Non-pigmented ciliary epithelial cell (primary cell): ENCODE measurements at places on chromosomes 6 and 20.

- DNase-seq = no peak
Measured at GRCh38 chr6:25450469-25451198, 171.5 kb downstream of the CARMIL1 start.

- DNase-seq = no peak
Measured at GRCh38 chr6:20574355-20574754, 40.1 kb downstream of the CDKAL1 start.

- DNase-seq = no peak
Measured at GRCh38 chr6:166933396-166933795, 23.0 kb downstream of the RNASET2 start.

GRCh38 chr6:136890986-136891385, 31.1 kb upstream of the SLC35D3 start:
- DNase-seq = no peak

GRCh38 chr6:129104131-129104530, 221.2 kb downstream of the LAMA2 start:
- DNase-seq = peak; percentile 22

GRCh38 chr6:66068033-66068432, 361.0 kb upstream of the EYS start:
- no peak for DNase-seq

- DNase-seq = no peak
Measured at GRCh38 chr6:52253494-52253893, 9.2 kb upstream of the IL17F start.

GRCh38 chr6:14811775-14812428, 434.0 kb upstream of the JARID2 start:
- DNase-seq = peak; percentile 62

GRCh38 chr20:23091721-23092383, 5.7 kb upstream of the CD93 start:
- DNase-seq = no peak

DNA sequence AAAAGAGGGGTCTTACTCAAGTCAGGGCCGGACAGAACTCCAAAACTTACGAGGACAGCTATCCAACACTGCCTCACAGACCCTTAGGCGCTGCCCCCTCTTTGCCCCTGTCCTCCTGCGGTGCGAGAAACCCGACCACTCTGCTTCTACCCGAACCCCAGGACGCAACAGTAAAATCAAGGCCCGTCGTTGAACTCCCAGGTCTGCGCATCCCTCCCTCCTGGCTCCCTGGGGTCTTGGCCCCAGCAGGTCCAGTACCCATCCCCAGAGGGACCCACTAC, 6.4 kb downstream of the OLIG3 start:
- DNase-seq = no peak

DNA sequence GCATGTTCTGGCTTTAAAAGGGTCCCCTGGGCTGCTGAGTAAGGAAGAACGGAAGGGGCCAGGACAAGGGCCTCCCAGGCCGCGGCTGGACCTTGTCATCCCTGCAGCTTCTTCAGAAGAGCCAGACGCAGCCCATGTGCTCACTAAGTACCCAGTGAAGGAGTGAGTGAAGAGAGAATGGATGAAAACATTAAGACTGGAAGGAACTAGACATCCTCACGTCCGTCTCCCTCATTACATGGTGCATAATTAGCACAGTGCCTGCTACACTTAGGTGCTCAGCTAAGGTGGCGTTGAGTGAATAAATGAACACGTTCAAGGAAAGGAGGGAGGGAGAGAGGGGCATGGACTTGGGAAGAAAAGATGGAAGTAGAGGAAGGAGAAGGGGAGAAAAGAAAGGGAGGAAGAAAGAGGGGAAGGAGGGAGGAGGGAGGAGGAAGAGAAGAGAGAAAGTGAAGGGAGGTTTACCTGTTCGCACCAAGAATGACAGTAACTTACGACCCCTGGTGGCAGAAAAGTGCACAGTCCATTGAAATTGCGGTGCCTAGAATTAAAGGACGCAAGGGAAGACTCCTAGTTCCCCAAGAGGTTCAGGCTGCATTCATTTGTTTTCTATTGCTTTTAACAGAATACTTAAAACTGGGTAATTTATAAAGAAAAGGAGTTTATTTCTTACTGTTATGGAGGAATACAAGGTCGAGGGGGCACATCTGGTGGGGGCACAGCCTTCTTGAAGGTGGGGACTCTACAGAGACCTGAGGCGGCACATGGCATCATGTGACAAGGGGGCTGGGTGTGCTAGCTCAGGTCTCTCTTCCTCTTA, 8.0 kb downstream of the TP53RK start:
- no peak for DNase-seq

- no peak for DNase-seq
Measured at GRCh38 chr6:41352907-41353306, 17.5 kb downstream of the NCR2 start.

DNA sequence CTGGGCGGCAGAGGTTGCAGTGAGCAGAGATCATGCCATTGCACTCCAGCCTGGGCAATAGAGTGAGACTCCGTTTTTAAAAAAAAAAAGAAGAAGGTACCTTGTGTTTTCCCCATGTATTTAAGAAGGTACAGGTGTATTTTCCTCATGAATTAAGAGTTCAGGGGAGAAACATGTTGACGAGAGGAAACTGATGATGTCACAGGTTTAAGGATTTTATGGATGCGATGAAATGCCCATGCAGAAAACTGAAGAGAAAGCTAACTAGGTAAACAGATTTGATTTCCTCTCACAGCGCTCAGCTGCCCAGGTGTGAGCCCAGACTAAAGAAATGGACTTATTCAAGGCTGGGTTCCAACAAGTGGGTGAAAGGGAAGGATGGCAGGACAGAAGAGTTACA, 38.4 kb upstream of the SOX4 start:
- DNase-seq = no peak

- no peak for DNase-seq
Measured at GRCh38 chr6:87700397-87701343, 1.4 kb downstream of the AKIRIN2 start.

- peak; percentile 93 for DNase-seq
Measured at GRCh38 chr6:33771146-33772081, 17.5 kb downstream of the LEMD2 start.

DNA sequence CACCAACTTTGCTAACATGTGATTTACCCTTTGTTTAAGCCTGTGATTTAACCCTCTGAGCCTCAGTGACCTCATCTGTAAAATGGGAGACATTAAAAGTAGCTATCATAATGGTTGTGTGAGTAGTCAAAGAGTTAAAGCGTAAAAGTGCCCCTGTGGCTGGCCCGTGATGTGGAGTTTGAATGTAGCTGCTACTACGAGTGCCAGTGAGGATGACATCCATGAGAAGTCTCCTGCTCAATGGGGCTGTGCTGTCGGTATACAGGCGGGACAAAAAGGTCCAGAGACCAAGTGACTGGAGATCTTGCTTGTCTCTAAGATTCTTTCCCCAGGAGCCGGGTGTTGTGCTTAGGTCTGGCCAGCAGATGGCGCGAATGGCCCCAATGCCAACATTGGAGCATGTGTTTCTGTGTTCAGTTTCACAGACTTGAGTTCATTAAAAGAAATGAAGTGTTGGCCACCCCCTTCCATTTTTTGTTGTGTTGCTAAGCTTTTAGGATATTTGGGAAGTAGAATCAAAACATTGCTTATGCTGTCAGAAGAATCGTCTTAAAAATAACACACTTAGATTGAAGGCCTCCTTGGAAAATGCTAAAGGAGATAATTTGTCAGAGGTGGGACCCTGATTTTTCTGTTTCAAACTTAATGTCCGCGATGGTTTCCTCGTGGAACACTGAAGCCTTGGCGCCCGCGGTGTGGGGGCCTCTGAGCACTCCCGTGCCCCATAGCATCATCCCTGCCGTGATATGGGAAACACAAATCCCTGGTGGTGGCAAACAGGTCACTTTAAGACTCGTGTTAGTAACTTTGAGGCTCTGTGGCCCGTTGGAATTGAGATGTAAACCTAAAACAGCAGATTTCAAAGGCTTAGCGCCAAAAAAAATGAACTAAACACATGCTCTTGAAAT, 9.3 kb upstream of the RBM38 start:
- peak; percentile 27 for DNase-seq

- no peak for DNase-seq
Measured at GRCh38 chr6:115573861-115574260, 486.8 kb downstream of the FRK start.

GRCh38 chr6:5178806-5179205, 81.9 kb downstream of the LYRM4 start:
- no peak for DNase-seq

- no peak for DNase-seq
Measured at GRCh38 chr6:126172131-126172530, 167.8 kb upstream of the CENPW start.

- DNase-seq = no peak
Measured at GRCh38 chr6:100336876-100337275, 127.8 kb downstream of the SIM1 start.

DNA sequence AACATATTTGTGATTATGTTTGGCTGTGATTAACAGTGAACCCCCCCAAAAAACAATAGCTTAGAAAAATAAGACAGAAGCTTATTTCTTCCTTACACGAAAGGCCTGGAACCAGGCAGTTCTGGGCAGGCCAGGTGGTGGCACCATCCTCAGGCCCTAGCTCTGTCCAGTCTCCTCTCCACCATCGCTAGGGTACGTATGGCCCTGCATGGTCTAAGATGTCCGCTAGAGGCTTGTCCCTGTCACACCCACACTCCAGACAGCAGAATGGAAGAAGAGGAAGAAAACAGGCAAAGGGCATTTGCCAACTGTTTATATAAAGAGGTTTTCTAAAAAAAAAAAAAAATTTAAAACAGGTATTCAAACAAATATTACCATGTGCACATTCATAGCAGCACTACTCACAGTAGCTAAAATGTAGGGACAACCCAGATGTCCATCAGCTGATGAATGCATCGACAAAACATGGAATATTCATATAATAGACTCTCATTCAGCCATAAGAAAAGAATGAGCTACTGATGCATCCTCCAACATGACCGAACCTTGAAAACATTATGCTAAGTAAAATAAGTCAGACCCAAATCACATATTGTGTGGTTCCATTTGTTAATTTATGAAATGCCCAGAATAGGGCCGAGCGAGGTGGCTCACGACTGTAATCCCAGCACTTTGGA, 6.7 kb downstream of the TGM3 start:
- no peak for DNase-seq

- DNase-seq = no peak
Measured at GRCh38 chr20:4067600-4068261, 52.4 kb upstream of the RNF24 start.

GRCh38 chr6:5513408-5513807, 252.1 kb downstream of the FARS2 start:
- no peak for DNase-seq

DNA sequence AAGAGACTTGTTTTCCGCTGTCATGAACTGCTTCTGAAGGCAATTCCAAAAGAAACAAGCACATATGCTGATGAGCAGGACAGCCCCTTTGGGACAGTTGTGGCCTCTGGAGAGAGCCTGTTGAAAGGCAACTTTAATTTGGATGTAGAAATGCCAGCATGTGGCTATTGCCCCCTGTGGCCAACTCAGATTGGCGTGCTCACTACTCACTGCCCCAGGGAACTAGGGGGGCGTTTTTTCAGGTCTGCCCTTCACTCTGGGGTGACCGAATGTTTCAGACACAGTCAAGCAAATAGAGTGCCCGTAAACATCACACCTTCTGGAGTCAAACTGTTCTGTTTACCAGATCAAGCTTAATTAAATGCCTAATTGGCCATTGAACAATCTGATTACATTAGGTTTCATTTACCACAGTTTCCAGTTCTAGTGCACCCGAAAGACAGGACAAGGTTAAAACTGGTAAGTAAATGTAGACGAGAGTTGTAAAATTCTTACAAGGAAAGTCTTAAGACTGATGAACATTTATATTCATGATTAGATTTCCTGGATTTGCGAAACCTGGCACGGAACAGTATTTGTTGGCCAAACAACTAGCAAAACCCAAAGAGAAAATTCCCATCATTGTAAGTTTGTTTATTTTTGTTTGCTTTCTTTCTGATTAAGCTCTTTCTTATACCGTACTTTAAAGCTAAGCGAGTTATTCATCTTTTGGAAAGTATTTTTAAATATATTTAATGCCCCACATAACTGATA, 75.9 kb upstream of the SYNJ2 start:
- no peak for DNase-seq

- DNase-seq = no peak
Measured at GRCh38 chr6:144094731-144095133, 641 bp downstream of the SF3B5 start.

DNA sequence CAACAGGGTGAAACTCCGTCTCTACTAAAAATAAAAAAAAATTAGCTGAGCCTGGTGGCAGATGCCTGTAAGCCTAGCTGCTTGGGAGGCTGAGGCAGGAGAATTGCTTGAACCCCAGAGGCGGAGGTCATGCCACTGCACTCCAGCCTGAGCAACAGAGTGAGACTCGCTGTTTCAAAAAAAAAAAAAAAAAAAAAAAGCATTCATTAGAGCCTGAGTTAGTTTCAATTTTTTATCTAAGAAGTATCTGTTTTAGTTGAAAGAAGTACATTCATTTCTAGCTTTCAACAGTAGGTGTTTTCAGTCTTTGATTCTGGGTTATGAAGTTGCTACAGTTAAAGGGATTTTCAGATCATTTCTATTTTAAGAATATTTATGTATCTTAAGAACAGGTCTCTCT, 42.2 kb downstream of the ZNF292 start:
- DNase-seq = no peak

GRCh38 chr6:69796073-69796641, 653 bp downstream of the LMBRD1 start:
- peak; percentile 13 for DNase-seq

GRCh38 chr6:37105148-37106050, 64.6 kb upstream of the PIM1 start:
- no peak for DNase-seq

DNA sequence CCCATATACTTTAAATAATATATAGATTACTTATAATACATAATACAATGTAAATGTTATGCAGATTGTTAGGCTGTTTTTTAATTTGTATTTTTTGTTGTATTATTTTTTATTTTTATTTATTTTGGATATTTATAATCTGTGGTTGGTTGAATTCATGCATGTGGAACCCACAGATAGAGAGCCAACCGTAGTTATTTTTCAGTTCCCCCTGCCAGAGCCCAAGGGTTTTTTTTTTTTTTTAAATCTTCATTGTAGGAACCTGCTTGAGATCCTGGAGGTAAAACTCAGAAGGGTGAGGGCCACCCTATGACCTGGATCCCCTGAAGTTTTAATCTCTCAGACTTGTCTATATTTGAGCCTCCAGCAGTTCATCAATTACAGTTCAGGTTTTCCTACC, 133.2 kb downstream of the B3GAT2 start:
- no peak for DNase-seq

DNA sequence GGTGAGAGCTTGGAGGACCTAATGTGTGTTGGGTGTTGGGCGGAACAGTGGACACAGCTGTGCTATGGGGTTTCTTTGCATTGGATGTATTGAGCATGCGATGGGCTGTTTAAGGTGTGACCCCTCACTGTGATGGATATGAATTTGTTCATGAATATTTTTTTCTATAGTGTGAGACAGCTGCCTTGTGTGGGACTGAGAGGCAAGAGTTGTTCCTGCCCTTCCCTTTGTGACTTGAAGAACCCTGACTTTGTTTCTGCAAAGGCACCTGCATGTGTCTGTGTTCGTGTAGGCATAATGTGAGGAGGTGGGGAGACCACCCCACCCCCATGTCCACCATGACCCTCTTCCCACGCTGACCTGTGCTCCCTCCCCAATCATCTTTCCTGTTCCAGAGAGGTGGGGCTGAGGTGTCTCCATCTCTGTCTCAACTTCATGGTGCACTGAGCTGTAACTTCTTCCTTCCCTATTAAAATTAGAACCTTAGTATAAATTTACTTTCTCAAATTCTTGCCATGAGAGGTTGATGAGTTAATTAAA, 3.0 kb downstream of the HLA-A start:
- no peak for DNase-seq

- no peak for DNase-seq
Measured at GRCh38 chr6:89264296-89264695, 47.1 kb upstream of the GABRR1 start.

GRCh38 chr20:8413691-8414090, 281.6 kb downstream of the PLCB1 start:
- no peak for DNase-seq
